ENCODE measurements at places on chromosomes 4 and X.

- no peak for DNase-seq
Measured at GRCh38 chr4:119070301-119070700, 65.3 kb upstream of the MYOZ2 start.

- DNase-seq: no peak
Measured at GRCh38 chr4:161906836-161907589, 256.8 kb downstream of the FSTL5 start.

- DNase-seq: no peak
Measured at GRCh38 chr4:167020410-167020809, 213.9 kb downstream of the SPOCK3 start.

- no peak for DNase-seq
Measured at GRCh38 chr4:24190761-24191695, 301.2 kb upstream of the PPARGC1A start.

DNA sequence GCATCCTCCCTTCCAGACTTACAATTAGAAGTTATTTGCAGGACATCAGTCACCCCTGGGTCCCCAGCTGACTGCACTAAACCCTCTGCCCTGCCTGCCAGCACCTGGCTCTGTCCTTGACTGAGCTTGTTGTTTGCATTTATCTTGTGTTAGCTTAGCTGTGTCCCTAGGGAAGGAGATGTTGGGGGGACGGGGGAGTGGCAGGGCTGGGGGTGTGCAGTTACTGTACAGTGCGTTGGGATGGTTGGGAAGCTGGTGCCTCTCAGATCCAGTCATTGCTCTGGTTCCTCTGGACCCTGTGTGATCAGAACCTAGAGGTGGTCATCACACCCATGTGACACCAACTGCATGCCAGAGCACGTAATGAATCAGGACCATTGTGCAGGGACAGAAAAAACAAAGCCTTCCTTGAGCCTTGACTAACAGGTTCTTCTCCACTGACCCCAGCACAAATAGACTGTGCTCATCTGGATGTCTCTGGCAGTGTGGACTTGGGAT, 32.7 kb upstream of the PROM1 start:
- no peak for DNase-seq

DNA sequence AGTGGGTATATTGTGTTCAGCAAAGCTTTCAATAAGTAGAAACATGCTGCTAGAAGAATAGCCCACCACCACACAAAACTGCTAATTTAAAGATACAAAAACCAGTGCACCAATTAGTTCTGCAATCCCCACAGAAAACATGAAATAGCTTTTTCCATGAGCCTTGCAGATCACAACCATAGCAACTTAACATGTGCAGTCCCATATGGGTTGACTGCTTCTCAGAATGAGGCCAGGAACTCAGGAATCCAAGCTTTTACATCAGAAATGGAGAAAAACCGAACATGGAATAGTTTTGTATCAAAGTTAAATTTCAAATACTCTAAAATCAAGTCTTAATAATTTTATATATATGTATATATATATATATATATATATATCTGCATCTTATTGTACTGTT, 66.6 kb upstream of the IQCM start:
- no peak for DNase-seq

DNA sequence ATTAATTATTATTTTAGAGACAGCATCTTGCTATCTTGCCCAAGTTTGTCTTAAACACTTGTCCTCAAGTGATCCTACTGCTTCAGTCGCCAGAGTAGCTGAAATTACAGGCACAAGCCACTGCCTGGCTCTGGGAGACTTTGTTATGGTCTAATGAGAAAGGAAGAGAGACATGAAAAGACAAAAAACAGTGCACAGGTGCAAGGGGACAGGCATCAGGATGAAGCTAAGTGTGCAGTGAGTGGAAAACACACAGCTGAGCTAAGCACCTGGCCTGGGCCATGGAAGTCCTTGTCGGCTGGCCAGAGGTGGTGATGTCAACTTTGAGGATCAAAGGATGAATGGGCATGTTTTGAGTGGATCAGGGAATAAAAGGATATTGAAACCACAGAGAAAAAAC, 102.7 kb downstream of the HS3ST1 start:
- DNase-seq: no peak

GRCh38 chr4:120228086-120228485, 161.4 kb upstream of the MAD2L1 start:
- DNase-seq: no peak

GRCh38 chrX:13891377-13892140, 74.7 kb upstream of the GPM6B start:
- no peak for DNase-seq

DNA sequence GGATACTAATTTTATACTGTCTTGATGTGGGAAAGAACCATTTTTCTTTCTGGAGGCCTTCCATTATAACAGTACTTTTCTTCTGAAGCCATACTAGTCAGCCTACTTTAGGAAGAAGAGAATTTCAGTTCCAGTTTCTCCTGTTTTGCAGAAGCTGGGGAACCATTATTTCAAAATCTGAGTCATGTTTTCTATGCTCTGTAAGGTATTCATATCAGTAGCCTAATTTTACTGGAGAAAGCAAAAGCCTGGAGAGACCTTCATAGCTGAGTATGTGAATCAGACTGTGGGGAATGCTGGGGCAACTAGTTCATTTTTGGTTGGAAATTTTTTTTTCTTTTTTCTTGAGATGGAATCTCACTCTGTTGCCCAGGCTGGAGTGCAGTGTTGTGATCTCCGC, 22.4 kb downstream of the AFF1 start:
- no peak for DNase-seq

DNA sequence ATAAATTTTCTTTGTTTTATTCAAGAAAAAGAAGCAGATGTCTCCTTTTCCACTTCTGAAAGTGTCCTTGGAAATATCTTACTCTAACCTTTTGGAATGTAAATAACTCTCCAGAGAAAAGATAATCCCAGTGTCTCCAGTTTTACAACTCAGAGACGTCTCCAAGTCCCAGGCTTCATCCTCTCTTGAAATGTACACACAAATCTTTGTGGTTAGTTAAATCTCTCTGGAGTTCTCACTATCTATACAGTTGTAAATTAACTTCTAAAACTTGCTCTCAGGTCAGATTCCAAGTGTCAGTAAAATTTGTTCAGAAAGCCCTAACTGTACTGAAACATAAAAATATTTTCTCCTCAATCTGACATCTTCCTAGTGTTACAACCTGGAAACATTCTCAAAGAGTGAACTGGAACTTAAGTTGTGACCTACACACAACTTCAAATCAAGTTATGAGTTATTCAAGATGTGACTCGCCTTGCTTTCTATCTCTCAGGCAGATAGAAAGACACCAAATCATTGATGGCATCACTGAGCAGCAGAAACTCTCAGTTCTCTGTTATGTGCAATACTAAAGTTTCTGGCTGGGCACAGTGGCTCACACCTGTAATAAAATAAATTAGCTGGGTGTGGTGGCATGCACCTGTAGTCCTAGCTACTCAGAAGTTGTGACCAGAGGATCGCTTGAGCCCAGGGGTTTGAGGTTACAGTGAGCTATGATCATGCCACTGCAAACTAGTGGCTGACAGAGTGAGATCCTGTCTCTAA, 284.2 kb downstream of the RCHY1 start:
- no peak for DNase-seq

DNA sequence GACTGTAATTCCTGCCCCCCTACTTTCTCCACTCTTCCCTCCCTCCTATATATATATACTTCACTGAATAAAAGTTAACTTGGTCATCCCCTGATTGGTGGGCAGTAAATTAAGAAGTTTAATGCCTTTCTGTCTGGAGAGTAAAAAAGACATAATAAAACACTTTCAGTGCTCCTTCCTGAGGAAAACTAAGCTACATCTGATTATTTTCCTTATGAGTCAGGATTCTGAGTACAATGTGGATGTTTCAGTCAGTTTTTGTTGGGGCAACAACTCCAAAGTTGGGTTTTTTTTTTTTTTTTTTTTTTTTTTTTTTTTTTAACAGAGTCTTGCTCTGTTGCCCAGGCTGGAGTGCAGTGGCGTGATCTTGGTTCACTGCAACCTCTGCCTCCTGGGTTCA, 22.0 kb upstream of the SUPT20HL2 start:
- no peak for DNase-seq

DNA sequence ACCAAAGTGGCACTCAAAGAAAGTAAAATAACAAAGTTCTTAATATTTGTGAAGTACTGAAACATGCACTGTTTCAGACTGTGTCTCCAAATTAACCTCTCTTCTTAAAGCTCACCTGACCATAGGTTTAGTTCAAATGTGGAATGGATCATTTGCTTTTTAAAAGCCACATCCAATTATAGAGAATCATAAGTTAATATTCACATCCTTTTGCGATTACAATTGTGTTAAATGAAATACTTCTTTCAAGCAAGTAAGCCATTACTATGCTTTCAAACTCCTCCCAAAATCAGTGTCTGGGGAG, 95.3 kb upstream of the PTPN13 start:
- no peak for DNase-seq

DNA sequence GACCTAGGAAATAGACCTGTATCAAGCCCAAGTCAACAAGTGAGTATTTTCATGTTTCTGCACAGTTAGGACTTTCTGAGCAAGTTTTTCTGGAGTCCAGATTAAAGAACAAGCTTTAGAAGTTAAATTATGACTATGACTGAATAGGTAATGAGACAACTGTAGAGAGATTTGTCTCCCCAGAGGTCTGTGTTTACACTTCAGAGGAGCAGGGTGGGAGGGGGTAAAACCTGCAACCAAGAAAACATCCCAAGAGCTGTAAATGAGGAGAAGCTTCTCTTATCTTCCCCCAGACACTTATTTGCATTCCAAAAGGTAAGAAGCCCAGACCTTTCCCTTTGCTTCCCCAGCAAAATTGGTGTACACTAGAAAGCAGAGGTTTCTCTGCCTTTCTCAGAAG, 22.1 kb upstream of the CEP135 start:
- no peak for DNase-seq

DNA sequence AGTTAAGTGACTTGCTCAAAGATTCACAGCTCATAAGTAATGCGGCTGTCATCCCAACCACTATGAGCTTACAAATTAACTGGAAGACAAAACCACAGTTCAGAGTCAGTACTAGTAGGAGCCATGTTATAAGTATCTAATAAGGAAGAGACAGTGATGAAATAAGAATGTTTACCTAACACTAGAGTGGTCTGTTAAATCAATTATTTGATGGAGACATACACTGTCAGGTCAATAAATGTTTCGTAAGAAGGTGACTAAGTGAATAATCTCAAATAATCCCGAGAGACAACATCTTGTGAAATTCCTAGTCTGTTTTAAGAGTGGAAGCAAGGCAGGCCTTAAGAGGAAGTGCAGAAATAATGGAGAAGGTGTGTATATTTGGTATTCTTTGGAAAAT, 25.8 kb upstream of the AMELX start:
- DNase-seq: no peak

- DNase-seq: no peak
Measured at GRCh38 chr4:3823496-3824341, 57.5 kb downstream of the ADRA2C start.

DNA sequence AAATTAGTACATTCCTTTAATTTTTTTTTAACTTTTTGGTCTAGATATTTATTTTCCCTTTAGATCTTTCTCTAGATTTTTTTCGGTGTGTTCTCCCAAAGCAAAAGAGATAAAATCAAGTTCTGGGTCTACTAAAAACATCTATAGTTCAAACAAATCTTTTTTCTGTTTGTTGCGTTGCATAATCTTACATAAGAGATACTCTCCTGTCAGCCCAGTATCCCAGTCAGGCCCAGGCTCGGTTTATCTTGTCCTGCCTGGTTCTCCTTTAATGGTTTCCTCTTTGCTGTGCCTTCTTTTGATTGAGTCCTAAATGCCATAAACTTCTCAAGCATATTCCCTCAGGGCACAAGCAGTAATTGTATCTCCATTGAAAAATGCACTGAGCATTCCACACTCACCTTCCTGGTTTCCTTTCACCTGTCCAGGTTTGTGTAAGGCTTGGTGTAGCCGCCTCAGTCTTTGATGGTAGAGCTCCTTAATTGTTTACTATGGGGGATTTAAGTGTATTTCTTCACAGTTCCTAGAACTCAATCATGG, 104.9 kb downstream of the TMEM131L start:
- no peak for DNase-seq

- no peak for DNase-seq
Measured at GRCh38 chr4:172692701-172693100, 475.9 kb upstream of the GALNT7 start.

DNA sequence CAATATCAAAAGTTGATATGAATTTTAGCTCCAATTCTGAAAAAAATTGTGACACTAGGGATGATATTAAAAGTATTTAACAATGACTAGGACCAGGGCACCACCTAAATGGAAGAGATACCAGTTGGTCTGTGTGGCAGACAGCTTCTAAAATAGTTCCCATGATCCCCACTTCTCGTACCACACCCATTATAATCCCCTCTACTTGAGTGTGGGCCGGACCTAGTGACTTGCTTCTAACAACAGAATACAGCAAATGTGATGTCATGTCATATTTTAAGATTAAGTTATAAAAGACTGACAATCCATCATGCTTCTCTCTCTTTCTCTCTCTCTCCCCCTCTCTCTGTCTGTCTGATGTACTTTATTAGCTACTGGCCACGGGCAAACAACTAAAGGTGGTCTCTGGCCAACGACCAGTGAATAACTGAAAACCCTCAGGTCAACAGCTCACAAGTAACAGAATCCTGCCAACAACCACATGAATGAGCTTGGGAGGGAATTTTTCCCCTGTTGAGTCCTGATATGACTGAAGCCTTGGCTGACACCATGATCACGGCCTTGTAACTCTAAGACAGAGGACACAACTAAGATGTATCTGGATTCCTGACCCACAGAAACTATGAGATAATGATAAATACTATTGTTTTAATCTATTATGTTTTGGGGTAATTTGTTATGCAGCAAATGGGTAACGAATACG, 34.4 kb downstream of the FAM13A start:
- no peak for DNase-seq

DNA sequence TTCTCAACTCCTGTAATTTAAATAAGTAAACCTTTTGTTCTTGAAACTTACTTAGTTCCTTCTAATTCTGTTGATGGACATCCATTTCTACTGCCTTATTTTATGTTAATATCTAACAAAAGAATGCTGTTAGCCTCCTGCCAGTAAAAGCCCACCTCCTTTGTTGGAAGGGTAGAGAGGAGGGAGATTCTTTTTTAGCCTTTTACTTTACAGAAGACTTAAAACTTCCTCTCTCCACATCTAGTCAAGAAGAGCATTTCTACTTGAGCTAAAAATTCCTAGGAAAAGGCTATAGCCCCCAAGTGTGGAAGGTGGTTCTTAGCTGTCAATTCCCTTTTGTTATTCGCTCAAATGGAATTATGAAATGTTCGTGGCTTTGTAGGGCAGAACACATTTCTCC, 118.7 kb downstream of the ZIC3 start:
- DNase-seq: no peak

DNA sequence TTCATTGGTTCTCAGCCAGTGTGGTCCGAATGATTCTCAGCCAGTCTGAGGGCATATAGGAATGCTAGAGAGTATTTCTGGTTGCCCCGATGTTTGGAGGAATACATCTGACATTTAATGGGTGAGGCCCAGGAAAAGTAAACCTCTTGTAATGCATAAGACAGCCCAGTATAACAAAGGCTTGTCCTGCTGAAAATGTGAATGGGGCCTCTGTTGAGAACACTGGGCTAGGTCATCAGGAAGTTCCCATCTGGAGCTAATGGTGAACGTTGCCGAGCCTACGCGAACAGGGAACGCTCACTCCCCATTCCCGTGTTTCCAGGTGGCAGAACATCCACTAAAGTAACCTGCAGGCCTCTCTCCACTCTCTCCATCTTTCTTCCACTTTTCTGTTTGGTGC, 132.0 kb upstream of the CLNK start:
- no peak for DNase-seq

GRCh38 chr4:56217343-56217890, 169.9 kb downstream of the AASDH start:
- DNase-seq: no peak

All from stimulated activated CD4-positive, alpha-beta T cell treated with anti-CD3 and anti-CD28 coated beads, Interleukin-2, amount 100 ng/mL, for 4 hours (primary cell).